ENCODE measurements at places on chromosomes 16 and 17. TPM values are rescaled to one million over a fixed set of nuclear protein-coding genes. Genes with fewer than 3 reads are reported as not detected.

FOXL1 gene
- total RNA-seq, result 0.15 TPM

- DNase-seq, result no peak
These were observed 158.5 kb downstream of the TMEM114 start for GRCh38 chr16:8431783-8432182.

- DNase-seq, result no peak
These were observed 191.1 kb downstream of the ZFHX3 start for GRCh38 chr16:72856797-72857196.

DNA sequence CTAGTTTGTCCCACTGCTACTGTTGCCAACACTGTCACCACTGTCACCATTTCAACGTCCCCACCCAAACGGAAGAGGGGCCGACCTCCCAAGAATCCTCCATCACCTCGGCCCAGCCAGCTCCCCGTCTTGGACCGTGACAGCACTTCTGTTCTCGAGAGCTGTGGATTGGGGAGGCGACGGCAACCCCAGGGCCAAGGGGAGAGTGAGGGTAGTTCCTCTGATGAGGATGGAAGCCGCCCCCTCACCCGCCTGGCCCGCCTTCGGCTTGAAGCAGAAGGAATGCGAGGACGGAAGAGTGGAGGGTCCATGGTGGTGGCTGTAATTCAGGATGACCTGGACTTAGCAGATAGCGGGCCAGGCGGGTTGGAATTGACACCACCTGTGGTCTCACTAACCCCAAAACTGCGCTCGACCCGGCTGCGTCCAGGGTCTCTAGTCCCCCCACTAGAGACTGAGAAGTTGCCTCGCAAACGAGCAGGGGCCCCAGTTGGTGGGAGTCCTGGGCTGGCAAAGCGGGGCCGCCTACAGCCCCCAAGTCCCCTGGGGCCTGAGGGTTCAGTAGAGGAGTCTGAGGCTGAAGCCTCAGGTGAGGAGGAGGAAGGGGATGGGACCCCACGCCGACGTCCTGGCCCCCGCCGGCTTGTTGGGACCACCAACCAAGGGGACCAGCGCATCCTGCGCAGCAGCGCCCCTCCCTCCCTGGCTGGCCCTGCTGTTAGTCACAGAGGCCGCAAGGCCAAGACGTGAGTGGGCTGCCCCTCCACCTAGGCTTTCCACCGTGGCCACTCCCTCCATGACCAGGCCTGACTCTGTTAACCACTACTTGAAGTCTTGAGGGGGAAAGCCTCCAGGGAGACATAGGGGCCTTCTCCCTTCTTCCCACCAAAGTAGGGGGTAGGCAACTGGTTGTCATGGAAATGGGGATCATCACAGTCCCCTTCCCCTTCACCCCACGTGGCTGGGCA is 9.0 kb upstream of the PHKG2 start:
- DNase-seq, result no peak

DNA sequence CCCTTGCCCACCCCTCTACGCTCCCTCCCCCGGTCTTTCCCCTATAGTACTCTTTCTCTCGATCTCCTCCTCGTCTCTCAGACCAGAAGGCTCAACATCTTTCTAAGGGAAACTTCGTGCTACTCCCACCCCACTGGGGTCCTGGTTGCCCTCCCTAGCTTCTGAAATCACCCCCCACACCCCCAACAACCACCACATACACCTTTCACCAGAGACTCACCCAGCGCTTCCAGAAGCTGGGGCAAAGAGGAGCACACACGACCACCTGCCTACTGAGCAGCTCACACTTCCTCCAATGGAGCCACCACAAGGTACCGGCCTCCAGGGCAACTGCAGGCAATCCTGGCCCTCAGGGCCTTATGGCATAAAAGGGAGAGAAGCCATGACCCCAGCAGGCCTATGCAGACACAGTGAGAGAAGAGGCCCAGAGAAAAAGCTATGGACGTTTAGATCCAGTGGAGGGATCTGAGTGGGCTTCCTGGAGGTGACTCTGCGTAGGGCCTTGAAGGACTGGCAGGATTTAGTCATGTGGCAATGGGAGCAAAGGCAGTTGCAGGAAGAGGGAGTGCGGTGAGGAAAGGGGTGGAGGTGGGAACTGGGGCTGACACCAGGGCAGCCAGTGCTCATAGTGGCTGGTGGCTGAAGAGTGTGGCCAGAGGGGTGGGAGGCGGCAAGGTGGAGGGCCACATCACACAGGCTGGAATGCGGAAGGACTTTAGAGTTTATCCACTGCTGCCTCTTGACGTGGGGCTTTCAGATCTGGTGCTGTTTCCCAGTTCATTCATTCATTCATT is 12.1 kb upstream of the TMEM92 start:
- no peak for DNase-seq

DNA sequence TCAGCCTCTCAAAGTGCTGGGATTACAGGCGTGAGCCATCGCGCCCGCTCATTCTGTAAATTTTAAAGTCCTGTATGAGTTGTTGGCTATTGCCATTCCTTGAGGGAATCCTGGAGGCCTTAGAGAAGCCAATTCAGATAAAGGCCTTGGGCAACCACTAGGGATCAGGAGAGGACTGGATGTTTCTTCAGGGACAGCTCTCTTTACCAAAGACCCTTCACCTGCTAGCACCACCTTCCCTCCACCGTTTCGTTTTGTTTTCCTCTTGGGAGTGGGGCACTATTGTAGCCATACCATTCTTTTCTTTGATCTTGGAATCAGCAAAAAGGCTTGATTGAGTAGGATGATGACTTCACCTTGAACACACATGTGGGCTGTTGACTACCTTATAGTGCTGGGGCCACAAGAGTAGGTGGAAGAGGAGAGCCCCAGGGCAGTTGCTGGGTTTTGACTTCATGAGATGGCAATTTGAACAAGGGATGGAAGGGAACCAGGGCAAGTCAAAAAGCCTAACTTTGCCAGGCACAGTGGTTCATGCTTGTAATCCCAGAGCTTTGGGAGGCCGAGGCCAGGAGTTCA is 7.0 kb upstream of the ANKRD40CL start:
- no peak for DNase-seq

DNA sequence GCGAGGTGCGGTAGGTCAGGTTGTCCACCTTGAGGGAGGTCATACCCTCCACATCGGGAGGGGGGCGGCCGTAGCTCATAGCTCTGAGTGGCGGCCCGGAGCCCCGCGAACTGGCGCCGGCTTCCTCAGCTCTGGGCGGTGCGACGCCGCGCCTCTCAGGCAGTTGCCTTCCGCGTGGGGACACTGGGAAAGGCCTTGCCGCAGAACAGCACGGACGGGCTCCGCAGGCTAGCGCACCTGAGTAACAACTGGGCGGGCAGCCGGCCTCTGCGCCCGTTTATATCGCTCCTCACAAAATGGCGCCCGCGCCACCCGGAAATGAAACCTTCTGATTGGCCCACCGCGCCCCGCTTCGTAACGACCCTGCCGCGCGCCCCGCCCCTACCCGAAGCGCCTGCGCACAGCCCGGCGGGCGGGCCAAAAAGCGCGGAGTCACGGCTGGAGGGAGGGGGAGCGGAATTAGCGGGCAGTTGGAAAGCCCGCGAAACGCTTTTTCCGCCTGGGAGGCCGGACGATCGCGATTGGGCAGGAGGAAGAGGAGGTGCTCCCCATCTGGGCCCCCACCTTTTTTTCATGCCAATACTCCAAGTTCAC is at the start of gene SRSF2:
SRSF2 (minus strand) TSS at position 250 of the 594 bp plus-strand sequence; CDS start at position 79, 171 bp downstream.
- DNase-seq, result peak; percentile 99

DNA sequence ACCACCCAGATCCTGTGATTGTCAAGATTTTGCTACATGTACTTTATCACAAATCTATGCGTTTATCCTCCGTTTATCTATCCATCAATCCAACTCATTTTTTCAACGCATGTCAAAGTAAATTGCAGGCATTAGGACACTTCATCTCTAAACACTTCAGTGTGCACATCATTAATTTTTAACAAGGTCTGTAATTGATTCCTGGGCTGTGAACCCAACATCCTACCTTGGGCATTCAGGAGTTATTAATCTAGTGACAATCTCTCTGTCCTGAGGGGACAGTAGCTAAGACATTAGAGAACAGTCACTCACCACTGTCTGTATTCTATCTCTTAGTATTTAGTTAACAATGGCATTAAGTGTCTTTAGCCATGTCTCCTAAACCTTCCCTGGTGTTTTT is 264.7 kb downstream of the SOX9 start:
- DNase-seq, result no peak

DNA sequence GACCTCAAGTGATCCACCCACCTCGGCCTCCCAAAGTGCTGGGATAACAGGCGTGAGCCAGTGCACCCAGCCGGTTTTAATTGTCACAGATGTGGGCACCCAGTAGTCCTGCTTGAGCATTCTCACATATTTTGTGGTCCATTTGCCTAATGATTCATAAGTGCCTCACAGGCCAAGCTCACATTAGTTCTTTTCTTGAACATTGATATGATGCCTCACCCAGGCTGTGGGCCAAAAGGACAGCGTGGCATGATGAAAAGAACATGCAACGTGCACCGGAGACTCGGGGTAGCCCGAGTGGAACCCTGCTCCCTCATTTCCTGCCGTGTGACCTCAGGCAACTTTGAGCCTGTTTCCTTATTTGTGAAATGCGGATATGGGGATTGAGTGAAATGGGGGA is 181.9 kb downstream of the SNX29 start:
- no peak for DNase-seq

GRCh38 chr17:43772877-43773648 is 5.7 kb downstream of the DUSP3 start:
- DNase-seq, result no peak
